ENCODE measurements at places on chromosomes 13 and 19.

DNA sequence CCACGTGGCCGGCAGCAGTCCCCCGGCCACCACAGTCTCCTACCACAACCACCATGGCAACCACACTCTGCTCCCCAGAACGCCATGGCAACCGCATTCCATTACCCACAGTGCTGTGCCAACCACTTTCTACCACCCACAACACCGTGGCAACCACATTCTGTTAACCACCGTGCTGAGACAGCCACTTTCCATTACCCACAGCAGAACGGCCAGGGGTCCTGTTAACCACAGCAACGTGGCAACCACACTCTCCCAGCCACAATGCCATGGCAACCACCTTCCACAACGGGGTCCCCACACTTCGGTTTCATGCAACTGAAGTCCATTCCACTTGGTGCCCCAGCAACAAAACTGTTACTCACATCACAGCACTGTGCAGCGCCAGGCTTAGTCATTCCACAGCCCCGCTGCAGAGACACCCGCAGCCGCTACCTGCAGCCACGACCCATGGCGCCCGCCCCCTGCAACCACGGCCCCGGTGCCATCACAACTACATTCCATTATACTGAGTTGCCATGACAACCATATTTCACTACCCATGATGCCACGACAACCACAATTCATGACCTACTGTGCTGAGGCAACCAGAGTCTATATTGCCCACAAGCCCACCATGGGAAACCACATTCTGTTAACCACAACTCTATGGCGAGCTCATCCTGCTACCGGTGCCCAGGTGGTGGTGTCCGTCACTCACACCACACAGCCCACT is 10.0 kb downstream of the DPF1 start:
- DNase-seq = no peak

DNA sequence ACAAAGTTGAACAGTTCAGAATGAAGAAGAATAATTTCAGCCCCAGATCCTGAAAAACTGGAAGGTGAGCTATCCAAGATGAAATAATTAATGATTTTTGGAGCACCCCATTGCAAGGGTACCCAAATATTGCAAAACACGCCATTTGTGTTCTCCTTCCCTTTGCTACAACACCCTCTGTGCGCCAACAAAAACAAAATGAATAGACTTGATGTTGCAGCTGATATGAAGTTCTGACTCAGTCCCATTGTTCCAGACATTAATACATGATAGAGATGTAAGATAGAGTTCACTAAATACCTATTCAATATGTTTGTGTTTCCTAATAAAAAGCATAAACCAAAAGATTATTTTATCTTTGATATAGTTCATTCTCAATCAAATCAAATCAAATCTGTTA is 287.5 kb upstream of the SOX21 start:
- DNase-seq = no peak

DNA sequence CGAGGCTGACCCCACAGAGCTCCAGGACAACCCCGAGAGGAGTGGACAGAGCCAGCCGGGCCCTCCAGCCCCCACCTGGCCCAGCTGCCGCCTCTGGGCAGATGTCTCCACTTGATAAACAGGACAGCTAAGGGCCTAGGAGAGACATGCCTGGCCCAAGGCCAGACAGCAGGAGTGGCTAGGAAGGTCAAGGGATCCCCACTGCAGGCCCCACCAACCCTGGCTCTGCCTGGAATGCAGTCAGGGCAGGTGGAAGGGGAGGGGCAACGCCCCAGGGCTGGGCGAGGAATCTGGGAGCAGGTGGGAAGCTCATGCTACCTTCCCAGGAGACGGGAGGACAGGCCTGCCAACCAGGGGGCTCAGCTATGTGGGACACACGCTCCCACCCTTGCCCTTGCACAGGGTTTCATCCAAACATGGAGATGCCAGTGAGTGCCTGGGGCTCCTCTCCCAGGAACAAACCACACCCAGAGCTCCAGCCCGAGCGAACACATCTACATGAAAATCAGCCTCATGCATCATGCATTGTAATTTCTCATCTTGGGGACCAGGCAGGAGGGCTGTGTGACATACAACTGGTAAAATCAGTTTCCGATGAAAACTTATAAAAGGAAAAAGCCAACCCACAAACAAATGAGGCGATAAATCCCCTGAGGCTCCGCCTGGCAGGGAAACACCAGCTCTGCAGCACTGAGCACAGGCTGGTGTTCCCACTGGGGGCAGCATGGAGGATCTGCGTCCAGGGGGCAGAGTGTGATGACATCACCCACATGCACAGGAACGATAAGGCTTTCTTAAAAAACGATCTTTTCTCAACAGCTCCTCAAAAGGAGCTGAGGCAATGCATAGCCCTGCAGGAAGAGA is 25.0 kb downstream of the SH3GL1 start:
- no peak for DNase-seq

- no peak for DNase-seq
These were observed 3.6 kb downstream of the KCNK6 start for GRCh38 chr19:38323291-38323690.

DNA sequence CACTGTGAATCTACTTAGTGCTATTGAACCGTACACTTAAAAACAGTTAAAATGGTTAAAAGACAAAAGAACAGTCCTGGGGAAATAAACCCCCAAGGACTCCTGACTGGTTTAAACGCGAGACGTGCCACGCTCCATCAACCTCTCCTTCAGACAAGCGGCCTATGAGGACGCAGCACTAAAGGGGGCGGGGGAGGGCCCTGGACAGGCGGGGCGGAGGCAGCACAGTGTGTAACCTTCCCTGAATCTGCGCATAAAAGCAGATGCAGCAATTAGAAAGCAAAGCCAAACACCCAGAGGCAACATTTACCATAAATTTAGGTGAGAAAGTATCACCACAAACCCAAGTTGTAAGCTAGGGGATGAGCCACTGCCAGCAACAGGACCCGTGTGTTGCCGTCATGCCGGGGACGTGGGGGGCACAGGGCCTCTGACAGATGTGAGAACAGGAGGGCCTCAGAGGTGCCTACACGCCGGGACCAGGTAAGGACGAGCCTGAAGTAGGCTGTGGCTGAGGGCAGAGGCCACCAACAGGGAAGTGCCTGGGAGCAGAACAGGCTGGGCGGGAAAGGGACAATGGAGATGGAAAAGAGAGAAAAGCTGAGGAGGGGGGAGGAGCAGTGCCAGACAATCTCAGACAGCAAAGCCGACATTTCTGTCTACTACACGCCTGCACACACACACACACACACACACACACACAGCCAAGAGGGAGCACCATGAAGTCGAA is 15.3 kb upstream of the ADPRHL1 start:
- DNase-seq = no peak

- DNase-seq = no peak
These were observed 586.4 kb downstream of the LMO7 start for GRCh38 chr13:76222511-76222910.

DNA sequence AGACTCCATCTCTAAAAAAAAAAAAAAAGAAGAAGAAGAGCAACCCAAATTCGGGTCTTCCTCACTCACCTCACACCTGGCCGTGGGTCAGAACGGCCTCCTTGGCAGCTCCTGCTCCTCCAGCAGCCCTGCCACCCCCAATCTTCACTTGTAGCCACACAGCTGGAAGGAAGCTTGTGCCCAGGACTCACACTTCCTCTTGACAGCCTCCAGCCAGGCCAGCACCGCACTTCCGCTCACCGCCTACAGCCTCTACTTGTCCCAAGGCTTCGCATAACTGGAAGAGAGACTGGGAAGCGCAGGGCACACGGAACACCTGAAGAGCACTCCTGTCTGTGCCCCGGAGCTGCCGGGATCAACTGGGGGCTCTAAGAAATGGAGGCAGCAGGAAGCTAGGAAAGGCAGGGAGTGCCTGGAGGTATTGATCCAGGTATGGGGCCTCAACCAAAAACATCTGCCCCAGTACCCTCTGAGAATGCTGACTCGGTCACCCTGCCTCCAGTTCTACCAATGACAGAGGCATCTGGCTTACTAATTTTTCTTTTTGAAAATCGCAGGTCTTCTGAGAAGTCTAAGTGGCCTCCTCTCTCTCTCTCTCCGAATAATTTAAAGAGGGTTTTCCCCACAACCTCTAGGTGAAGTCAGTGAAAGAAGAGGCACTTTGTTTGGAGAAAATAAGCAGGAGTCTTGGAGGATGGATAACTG is 31.1 kb upstream of the ATP12A start:
- no peak for DNase-seq

DNA sequence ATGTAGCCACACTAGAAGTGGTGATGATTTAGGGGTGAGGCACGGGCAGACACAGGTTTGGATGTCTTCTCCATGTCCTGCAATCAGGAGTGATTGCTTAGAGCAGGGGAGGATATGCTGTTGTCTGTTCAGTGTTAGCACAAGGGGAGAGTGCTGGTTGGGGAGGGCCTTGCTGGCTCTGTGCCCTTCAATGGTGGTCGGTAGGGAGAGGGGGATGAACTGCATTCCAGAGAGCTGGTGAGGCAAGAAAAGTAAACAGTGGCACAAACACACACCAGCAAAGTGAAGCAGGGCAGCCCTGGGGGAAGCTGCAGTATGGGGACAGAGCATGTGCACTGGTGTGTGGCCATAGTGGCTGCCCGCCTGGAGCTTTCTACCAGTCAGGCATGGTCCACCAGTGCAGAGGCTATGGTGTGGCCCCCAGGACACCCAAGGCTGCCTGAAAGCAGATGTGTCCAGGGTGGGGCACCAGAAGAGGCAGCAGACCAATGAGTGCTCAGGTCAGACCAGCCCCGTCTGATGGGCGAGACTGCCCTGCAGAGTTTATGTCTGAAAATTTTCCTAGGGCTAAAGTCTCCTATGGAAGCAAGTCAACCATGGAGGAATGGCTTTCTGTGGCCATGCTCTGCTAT is 1676.9 kb downstream of the PCDH9 start:
- DNase-seq = no peak

- DNase-seq = no peak
These were observed 604 bp downstream of the THSD1 start for GRCh38 chr13:52405369-52405766.

GRCh38 chr19:7328647-7329046 is 20.1 kb upstream of the ARHGEF18 start:
- no peak for DNase-seq

DNA sequence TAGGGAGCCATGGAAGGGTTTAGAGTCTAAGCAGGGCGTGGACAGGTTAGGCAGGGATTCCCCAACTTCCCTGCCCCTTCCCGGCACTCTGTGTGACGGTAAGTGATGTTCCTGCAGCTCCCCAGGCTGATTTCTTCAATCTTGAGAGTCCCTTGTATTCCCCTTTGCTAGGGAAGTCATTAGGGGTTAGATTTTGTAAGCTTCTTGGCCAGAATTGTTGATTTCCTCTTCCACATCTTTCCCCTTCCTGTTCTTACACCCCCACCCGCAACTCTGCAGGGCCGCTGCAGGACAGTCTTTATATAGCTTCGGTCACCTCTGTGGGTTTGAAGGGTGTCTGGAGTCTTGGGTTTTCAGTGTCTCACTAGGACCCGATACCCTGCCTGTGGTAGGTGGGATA is 10.6 kb upstream of the ADGRE1 start:
- peak; percentile 81 for DNase-seq

DNA sequence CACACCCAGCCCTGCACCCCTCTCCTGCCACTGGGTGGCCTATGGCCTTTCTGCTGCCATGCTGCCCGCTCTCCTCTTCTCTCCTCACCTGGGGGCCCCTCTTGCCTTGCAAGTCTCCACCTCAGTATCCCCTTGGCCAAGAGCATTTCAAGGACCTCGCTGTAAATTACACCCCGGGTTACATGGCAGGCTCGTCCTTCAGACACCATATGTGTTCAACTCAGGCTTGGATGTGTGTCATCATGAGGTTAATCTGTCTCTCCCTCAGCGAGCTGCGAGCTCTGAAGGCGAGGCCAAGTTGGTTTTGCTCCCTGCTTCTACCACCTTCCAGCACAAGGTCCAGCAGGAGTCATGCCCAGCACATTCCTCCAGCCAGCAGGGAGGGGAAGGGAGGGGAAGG is 74.8 kb upstream of the TM9SF2 start:
- DNase-seq = no peak

- DNase-seq = no peak
These were observed 9.3 kb downstream of the TMEM143 start for GRCh38 chr19:48354332-48354992.

GRCh38 chr13:31918707-31919106 is 112.9 kb upstream of the FRY start:
- DNase-seq = no peak

GRCh38 chr13:59425211-59425741 is 738.5 kb downstream of the DIAPH3 start:
- no peak for DNase-seq

GRCh38 chr19:50854636-50855410 is at the start of gene KLK3:
Gene KLK3, plus strand, starts transcription at chr19:50854915. Its CDS starts 41 bp downstream, at chr19:50854956.
- no peak for DNase-seq

GRCh38 chr13:26587251-26587650 is 29.8 kb downstream of the WASF3 start:
- DNase-seq = no peak

- no peak for DNase-seq
These were observed 11.8 kb downstream of the COL4A2 start for GRCh38 chr13:110318920-110319319.

DNA sequence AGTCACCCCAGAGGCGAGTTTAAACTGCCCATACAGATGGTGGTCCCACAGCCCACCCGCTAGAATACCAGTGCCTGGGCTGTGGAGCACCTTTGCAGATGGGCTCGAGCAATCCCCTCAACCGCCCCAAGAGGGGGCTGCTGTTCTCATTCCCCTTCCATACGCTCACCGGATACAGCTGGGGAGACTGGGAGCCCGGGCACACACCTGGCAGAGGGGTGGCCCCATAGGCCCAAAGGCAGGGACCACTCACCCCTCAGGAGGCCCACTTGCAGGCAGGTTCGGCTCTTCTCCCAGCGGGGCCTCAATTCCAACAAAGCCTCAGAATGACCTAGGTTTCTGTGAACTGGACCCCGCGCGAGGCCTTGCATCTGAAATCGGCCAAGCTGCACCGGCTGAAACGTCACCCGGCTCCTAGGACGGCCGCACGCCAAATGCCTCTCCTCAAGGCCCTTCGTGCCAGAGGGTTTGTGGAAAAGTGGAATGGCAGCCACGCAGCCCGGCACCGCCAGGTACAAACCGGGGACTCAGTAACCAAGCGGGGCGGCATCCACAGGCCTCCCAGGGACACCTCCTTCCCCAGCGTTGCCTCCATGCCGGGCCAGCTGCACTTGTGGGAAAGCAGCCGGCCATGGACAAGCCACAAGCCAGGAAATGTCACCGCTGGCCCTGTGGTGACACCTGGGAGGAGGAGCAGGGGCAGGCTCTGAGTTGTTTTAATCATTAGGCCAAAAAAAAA is 18.7 kb downstream of the MLLT1 start:
- no peak for DNase-seq

DNA sequence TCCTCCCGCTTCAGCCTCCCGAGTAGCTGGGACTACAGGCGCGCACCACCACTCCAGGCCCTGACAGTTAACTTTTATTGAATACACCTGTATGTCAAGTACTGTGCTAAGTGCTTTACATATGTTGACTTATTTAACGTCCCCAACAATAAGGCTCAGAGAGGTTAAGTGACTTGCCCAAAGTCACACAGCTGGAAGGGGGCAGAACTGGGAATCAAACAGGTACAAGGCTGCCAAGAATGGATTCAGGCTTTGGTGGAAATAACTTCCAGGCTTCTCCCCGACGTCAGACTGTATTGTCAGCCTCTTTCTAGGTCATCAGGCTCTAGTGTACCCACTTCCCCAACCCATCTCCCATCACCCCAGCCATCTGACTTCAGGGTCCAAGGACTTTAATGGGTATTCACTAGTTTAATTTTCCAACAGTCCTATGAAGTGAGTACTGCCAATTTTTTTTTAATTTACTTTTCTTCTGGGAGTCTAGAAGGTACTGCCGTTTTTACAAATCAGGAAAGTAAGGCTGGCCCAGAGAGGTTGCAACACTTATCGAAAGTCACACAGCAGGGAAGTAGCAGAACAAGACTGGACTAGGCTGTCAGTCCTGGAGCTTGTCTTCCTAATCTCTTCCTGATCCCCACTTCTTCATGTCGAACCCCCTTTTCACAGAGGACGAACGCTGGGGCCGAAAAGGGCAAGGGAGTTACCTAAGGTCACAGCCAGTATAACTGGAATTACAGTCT is 4.9 kb upstream of the CKM start:
- no peak for DNase-seq
